ENCODE measurements at places on chromosomes 1 and 21. TPM values are rescaled to one million over a fixed set of nuclear protein-coding genes. Genes with fewer than 3 reads are reported as not detected.

OPRD1 gene
- polyA plus RNA-seq, result 0.44 TPM

- DNase-seq, result peak; percentile 78
Observed at GRCh38 chr1:43058545-43059360, 100.1 kb upstream of the SLC2A1 start.

- DNase-seq, result peak; percentile 76
Observed at GRCh38 chr21:28522014-28522799, 470.5 kb downstream of the LTN1 start.

GRCh38 chr1:18009055-18009454, 98.5 kb upstream of the IGSF21 start:
- DNase-seq, result no peak

INTS7 gene
- polyA plus RNA-seq, result 11.9 TPM

Data from muscle of leg (tissue), 16 donors.